ENCODE measurements at places on chromosomes 1 and 21.
A peak's percentile ranks its signal among the peaks of the same experiment; 100 is the strongest.

DNA sequence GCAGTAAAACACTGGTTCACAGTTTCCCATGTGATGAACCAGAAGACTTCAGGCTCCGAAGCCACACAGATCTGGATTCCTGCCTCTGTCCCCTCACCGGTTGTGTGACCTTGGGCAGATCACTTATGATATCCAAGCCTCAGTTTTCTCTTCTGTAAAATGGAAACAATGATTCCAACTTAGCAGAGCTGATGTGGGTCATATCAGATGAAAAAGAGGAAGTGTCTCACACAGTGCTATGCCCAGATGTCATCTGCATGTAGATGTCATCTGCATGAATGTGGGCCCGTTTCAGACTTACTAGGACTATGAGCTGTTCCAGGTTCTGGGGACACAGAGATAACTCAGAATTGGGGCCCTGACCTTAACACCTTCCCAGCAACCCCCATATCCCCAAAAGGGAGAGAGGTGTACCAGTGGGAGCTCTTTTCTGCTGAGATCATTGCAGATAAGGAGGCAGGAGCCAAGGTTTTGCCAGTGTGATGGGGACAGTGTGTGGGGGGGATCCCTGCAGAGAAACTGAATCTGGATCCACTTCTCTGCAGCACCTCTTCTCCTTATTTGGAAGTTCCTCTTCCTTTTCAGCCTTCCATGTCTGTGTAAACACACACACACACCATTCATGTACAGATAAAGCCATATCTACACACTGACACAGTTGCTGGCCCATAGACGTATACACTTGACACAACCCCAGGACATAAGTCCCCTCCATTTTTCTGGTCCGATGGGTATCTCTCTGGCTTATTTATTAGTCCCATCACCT is 5.0 kb upstream of the ADGRB2 start:
- no peak for DNase-seq

DNA sequence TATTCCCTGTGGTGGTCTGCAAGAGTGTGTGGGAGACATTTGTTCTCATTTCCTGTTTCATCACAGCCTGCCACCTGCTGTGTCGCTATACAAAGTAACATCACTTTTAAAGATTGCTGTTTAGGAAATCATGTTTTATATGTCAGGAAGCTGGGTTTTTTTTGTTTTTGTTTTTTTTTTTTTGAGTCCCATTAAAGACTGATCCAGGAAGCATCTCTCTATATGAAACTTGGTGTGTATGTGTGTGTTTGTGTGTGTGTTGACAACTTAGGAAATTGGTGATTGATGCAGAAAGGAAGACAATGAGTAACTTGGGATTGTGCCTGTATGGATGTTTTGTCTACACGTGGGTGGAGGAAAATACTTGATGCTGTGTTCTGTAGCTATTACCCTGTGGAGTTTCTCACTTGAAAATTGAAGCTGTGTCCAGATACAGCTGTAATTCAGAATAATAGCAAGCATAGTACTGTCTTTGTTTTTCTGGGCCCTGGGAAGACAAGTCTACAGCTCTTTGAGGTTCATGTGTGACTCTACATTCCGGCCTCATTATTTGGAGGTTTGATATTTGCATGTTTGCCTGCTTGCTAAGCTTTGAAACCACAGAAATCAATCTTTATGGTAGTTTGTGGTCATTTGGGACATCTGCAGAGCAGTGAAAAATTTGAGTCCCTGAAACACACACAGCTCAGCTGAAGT is 47.9 kb downstream of the LAMC1 start:
- DNase-seq = no peak

DNA sequence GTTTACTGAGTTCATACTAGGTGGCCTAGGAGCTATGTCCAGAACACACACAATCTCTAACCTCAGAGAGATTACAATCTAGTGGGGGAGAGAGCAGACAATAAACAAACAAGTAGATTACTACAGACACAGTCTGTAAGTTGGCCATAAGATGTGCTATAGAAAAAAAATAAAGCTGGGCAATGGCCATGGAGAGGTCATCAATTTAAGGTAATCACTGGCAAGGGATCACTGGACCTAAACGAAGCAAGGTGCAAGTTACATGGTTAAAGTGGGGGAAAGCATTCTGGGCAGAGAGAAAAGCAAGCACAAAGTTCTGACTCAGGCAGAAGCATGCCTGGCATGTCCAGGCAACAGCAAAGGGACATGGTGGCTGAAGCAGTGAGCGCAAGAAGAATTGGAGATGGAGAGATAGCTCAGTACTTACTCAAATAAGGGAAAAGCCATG is 147.0 kb downstream of the RERE start:
- no peak for DNase-seq

- DNase-seq = no peak
Measured at GRCh38 chr1:203638950-203639349, 12.3 kb downstream of the ATP2B4 start.

GRCh38 chr1:36513676-36514473 is 31.2 kb upstream of the CSF3R start:
- DNase-seq = no peak

DNA sequence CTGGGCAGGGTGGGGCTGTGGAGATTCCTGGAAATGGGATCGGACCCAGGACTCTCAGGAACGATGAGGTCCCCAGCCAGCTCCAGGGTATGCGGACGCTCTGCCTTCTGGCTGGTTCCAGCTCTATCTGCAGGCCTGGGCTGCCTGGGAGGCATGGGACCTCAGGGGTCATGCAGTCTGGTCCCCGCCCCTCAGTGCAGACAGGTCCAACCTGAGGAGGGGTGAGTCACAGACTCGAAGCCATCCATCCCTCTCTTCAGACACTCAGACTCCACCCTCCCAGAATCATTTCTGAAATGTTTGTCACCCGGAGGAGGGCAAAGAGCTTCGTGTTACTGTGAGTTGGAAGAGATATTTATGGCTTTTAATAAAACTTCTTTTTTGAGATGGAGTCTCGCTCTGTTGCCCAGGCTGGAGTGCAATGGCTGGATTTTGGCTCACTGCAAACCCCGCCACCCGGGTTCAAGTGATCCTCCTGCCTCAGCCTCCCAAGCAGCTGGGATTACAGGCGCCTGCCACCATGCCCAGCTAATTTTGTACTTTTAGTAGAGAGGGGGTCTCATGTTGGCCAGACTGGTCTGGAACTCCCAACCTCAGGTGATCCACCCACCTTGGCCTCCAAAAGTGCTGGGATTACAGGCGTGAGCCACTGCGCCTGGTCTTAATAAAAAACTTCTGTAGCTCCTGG is 5.9 kb upstream of the MYOM3 start:
- no peak for DNase-seq

GRCh38 chr1:76786222-76786621 is 81.1 kb upstream of the ST6GALNAC5 start:
- DNase-seq = no peak

- DNase-seq = no peak
Measured at GRCh38 chr1:226776975-226777374, 37.9 kb upstream of the ITPKB start.

DNA sequence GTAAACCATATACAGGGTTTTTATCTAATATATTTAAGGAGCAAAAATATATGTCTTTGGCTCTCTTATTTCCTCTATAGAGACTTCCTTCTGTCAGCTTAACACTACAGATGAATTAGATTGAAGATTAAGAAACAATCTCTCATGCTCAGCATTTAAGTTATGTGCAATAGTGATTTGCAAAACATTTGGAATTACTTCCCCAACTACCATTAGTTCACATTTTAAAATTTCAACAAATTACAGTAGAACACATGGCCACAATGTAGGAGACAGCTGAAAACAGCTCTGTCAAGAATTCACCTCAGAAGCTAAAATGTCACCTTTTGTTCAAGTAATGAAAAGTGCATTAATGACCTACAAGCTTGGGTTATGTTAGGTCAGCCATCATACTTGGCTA is 177.9 kb downstream of the EIF4G3 start:
- no peak for DNase-seq

DNA sequence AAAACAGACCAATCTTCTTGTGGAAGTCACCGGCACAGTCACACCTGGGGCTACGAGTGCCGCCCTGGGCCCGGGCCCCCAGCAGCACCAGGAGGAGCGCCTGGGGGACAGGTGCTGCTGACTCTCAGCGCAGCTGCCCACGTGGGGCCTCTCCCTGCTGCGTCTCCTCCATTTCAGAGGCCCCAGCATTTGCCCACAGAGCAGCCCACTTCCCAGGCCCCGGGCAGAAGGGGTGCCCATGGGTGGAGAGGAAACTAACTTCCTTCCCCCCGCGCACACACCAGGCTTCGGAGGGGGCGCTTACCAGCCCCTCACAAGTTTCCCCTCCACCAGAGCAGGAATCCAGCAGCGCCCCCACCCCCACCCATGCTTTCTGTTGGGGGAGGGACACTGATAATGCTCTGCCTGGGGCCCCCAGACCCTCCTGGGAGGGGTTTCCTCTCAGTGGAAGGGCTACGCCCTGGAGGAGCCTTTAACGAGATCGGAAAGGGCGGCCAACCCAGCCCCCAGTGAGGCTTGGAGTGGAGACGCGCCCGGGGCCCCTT is 440 bp downstream of the TNFRSF25 start:
- peak; percentile 46 for DNase-seq

GRCh38 chr1:167490765-167491164 is 27.6 kb downstream of the CD247 start:
- no peak for DNase-seq

- DNase-seq = no peak
Measured at GRCh38 chr1:2573250-2573920, 13.2 kb upstream of the PRXL2B start.

DNA sequence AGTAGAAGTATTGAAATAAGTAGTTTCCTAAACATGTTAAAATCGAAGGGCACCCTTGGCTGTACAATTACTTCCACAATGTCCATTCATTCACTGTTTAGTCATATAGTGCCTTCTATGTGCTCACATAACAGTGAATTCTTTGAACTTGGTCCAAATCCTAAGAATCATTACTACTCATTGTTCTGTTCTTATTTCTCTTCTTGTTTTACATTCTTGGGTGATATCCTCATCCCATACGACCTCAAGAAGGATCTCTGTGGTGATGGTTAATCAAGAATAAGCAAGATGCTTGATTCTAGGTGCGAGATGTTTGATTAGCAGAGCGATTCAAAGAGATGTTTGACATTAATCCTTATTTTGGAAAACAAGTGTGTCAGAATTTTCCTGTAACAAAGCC is 667.4 kb upstream of the ZP4 start:
- no peak for DNase-seq

DNA sequence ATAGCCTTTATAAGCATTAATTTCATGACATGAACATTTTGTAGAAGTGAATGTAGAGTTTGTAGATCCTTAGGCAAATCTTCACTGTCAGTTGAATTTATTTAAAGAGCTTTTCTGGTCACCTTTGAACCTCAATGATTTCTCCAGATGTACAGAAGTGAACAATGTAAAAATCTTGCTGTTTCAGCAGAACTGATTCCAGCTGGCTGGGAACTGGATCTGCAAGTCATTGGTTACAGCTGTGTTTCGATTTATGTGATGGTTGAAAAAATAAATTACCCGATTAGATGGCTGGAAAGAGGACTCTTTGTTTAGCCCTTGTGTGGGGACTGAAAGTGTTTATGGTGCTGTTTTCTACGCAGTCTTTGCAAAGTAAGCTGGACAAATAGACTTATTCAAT is 849.8 kb downstream of the USP25 start:
- DNase-seq = no peak

GRCh38 chr1:12047120-12047876 is 15.8 kb upstream of the TNFRSF8 start:
- no peak for DNase-seq

DNA sequence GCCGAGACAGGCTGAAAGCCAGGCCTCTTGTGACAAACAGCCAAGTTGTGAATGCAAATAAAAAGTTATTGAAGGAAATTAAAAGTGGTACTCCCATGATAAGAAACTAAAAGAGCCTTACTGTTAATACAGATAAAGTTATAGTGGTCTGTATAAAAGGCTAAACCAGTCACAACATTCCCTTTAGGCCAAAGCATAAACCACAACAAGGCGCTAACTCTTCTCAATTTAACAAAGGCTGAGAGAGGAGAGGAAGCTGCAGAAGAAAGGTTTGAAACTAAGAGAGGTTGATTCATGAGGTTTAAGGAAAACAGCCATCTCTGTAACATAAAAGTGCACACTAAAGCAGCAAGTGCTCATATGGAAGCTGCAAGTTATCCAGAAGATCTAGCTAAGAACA is 10.7 kb downstream of the C1orf105 start:
- DNase-seq = no peak

GRCh38 chr1:173914366-173914871 is 2.7 kb downstream of the SERPINC1 start:
- DNase-seq = no peak

- no peak for DNase-seq
Measured at GRCh38 chr1:212689196-212689725, 10.4 kb downstream of the BATF3 start.

DNA sequence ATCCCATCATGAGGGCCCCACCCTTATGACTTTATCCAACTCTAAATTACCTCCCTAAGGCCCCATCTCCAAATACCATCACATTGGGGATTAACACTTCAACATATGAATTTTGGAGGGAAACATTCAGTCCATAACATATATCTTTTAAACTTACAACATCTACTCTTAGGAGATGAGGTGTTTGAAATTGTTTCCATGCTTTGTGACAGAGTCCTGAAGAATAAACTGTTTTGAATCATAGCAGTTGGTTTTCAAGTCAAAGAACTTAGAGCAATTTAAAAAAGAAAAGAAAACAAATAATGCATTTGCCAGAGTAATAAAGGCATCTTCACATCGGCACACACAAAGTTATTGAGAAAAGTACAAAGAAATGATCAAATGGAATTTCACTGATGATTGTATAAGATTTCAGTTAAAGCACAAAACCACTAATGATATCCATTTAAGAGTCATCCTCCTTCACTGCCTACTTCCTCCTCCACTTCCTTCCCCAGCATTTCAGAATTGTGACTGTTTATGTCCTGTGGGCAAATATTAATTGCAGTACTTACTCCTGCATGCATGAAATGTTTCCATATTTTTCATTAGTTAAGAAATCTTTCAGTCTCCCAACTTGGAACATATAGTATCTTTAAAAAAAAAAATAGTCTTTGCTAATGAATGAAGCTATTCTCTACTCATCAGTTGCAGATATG is 202.0 kb downstream of the LRRC40 start:
- DNase-seq = no peak

- DNase-seq = no peak
Measured at GRCh38 chr1:227417756-227418480, 99.6 kb upstream of the CDC42BPA start.

Data from activated naive CD4-positive, alpha-beta T cell (primary cell).